ENCODE measurements at places on chromosomes 4 and X.
A peak's percentile ranks its signal among the peaks of the same experiment; 100 is the strongest.

DNA sequence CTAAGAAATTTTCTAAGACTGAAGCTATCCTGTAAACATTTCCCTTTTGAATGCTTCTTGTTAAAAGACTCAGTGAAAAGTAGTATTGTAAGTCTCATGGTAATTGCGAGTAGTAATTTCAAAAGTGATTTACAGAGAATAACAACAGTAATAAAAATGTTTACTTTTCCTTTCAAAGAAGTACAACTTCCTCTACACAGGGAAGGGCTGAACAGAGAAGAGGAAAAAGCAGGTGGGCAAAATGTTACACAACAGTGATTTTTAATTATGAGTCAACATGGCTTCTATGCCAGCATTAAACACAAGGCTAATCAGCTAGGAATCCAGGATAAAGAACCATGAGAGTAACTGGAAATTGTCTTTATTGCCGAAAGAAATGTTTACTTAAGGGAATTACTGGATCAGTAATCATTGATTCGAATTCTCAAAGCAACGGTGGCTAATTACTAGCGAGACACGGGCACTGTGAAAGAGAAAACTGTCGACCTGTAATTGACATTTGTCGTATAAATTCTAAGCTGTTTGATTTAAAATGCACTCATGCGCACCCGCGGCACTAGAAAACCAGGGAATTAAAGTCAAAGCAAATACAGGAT lies 15.4 kb downstream of the UTP3 start:
- DNase-seq = no peak

DNA sequence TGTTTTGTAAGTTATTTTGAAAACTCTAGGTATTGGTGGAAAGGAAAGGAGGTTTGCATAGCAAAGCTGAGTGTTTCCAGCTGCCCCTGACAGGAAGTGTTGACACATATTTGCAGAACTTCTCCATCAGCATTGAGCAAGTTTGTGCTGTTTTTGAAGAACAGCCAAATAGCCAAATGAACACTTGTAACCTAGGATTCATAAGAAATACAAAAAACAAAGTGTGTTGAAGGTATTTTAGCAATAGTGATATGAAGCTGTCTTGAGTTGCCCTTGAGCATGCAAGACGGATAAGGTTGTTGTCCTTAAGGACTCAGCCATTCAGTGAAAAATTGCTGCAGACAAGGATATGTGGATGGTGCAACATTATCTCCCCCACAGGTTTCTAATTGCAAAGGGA lies 68.3 kb upstream of the PGM2 start:
- DNase-seq = no peak

- DNase-seq = no peak
Measured at GRCh38 chrX:2523911-2524310, 23.1 kb upstream of the DHRSX start.

DNA sequence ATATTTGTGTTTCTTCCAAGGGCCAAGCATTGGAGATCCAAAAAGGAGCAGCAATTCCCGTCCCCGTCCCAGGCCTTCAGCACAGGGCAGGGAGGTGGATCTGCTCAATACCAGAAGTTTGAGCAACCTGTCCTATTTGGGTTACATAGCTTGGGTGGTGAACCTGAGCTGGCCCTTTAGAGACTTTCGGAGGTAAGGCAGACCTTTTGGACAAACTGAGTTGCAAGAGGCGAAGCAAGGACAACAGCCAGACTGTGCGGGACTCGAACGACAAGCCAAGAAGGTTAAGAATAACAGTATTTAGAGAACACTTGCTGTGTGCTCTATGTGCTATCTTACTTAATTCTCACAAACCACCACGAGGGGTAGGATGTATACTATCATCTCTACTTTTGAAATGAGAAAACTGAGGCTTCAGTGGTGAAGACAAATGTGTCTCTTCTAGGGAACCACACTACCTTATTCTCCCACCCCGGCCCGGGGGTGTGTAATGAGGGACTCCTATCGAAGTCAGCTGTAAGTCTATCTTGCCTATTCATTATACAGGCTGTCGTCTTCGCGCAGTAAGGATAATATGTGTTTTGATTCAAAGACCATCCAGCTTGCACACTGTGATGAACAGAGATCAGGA lies 1.3 kb downstream of the NOP14 start:
- DNase-seq = peak; percentile 27

- no peak for DNase-seq
Measured at GRCh38 chrX:65607070-65607742, 60.2 kb upstream of the MSN start.

DNA sequence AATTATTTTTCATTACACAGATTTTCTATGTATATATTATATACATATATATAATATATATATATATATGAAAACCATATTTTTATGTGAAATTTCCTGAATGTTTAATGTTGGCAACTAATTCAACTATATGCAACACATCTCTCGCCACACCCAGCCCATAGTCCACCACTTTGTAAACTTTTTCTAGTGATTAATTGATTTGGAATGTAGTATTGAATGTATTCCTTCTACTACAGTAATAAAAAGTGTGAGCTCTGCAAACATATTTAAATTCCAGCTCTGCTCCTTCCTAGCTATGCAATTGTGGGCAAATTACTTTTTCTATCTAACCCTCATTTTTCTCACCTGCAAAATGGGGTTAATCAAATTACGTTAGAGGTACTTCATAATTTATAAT lies 187.8 kb downstream of the TEX11 start:
- DNase-seq = no peak

DNA sequence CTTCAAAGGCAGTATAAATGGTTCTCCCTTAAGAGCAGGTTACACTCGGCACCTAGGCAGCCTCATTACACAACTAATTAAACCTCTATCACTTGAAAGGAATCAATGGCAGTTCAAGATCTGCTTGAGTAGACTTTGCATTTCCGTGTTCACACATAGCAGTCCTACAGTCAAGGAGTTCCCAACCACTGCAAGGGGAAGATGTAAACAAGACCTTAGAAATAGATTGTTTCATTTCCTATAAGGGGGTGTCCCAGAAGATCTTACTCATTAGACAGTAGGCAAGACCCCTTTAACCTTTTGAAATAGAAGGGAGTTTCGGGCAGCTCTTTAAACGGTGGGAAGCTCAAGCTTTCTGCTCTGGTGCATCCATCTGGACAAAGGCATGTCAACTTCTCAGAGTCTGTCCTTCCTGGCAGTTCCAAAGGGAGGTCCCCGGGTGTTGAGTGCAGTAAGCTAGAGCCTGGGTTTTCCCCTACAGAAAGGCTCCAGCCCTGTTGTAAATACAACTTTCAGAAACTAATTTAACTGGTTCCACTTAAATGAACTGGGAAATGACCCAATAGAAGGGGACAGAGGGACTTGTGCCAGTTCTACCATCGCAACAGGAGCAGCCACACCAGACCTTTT lies 150.8 kb downstream of the RBMX2 start:
- no peak for DNase-seq

- no peak for DNase-seq
Measured at GRCh38 chr4:180652533-180652932, 1590.7 kb upstream of the TENM3 start.

- no peak for DNase-seq
Measured at GRCh38 chrX:369563-370101, 17.1 kb downstream of the PPP2R3B start.

DNA sequence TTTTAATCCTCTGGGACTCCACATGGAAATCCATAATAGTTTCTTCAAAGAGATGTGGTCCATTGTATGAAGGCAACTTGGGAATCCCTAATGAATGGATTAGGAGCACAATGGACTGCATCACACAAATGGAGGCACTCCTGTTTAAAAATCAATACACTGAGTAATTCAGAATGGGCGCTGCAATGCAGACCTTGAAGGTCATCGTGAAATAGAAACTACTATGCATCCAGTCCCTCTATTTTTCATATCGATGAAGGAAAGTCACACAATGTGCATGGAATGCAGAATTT lies 98.8 kb upstream of the EGFL6 start:
- no peak for DNase-seq

GRCh38 chrX:123673813-123674212 lies 59.0 kb downstream of the THOC2 start:
- no peak for DNase-seq

DNA sequence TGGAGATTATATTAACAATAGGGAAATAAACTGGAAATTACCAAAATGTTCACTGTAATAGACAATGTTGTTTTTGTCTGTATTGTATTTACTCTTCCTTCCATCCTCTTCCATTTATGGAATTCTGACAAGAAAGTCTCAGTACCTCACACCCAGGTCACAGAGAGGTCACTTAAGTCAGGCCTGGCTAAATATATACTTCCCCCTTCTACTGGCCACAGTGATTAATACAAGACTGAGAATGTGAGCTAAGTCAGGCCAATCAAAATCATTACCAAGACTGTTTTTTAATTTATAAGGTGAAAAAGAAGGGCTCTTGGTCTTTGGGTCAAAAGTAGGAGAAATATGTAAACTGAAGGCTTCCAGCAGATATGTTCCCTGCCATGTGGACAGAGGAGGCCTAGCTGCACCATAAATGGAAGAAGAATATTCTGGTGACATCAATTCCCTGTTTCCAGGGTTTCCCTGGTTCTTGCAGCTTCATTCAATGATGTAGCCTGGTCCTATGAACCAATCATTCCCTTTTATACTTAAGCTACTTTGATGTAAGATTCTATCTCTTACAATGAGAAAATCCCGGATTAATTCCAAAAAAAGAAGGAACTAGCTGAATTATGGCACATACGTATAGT lies 64.3 kb downstream of the LRBA start:
- DNase-seq = no peak
